MCF 10A (cell line): ENCODE measurements at places on chromosomes 5 and 9. TPM values are rescaled to one million over a fixed set of nuclear protein-coding genes. Genes with fewer than 3 reads are reported as not detected.

DNA sequence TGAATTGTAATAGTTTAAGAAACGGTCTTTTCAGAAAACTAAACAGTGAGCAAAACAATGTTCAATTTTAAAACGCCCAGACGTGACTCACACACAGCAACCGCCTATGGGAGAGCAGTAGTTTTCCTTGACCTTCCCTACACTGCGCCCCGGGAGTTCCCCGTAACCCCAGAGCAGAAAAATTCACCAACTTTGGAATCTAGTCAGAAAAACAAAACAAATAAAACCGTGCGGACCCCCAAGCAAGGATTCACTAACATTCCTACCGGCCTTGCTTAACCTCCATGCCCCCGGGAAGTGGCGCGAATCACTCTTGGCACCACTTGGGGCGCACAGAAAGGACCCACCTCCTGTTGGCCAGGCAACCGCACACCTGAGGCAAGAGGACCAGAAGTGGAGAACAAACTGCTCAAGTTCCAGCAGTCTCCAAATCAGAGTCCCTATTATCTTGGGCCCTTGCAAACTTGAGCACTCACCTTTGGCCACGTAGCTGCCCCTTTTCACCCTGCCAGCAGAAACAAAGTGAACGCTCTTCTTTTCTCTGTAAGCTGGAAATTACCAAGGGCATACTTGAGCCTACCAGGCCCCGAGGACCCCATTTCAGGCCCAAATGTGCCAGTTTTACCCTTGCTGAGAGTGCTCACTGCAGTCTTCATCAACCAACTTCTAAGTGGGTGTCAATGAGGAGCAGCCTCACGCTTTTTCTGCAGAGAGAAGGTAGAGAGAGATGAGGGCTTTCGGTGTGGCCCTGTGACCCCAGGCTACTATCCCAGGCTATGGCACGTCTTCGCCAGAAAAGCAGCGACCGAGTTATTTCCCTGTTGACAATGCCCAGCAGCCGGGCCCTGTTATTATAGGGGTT, 189.7 kb downstream of the MEF2C start:
- no peak for DNase-seq

DNA sequence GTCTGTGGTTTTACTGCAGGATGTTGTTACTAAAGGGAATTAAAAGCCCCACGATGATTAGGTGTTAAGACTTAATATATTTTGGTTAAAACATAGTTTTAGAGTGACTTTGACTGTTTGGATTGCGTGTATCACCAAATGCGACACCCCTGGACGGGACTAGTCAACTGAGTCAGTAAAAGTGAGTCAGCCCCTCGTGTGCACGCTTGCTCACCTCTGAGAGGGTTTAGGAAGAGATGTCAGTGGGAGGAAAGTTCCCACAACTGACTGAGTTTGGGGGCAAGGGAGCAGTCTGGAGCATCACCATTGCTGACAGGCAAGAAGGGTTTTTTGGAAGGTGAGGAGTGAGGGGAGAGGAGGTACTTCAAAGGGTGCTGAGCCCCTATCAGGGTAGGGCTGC, 14.4 kb upstream of the DMRT3 start:
- DNase-seq: peak; percentile 22

DNA sequence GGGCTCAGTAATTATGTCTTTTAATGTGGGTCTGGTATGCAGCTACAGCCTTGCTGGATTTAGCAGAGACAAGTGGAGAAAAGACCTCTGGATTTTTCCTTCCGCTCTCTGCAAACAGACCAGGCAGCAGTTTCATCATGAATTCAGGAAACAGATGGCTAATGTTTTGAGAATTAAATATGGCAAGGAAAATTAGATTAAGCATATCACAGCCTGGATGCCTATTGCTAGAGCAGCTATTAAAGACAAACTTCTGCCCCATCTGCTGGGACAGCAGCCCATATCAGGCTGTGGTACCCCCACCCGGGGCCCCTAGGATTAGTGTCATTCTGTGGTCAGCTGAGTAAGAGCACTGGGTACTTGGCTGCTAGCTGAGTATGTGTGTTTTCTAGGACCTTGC, 6.2 kb downstream of the SKP2 start:
- no peak for DNase-seq

- no peak for DNase-seq
Observed at GRCh38 chr9:127091526-127091925, 30.9 kb downstream of the ANGPTL2 start.

DNA sequence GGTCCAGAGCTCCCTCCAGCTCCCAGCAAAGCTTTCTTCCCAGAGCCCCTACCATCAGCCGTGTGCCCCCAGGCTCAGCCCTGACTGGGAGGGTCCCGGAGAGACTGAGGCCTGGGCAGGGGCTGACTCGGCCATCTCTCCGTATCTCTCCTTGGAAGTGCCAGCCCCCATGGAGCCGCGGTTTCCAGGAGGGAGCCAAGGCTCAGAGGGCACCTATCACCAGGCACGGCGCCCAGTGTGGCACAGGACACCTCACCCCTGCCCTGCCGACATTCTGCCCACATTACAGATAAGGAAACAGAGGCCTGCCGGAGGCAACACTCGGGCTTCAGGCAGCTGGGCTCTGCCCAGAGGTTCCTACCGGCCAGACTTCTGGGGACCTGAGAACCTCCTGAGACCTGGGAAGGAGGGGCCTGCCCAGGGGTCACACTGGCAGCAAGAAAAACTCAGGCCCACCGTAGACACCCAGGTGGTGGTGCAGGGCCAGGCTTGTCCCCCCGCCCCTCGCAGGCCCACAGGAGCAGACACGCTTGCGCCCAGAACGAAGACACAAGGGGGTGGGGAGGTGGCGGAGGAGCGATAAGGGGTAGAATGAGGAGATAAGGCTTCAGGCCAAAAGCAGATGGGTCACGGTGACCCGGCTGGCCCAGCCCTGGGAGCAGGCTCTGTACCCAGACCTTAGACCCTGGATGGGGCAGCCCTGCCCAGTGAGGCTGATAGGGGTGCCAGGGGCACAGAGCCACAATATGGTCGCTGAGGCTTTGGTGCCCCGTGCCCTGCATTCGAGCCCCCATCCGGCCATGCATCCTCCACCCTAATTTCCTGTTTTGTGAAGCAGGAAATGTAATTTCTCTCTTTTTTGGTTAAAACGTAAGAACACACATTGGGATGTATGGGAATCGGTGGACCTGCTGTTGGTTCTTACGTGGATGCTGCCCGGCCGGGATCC, 11.8 kb downstream of the NR5A1 start:
- DNase-seq: no peak

DNA sequence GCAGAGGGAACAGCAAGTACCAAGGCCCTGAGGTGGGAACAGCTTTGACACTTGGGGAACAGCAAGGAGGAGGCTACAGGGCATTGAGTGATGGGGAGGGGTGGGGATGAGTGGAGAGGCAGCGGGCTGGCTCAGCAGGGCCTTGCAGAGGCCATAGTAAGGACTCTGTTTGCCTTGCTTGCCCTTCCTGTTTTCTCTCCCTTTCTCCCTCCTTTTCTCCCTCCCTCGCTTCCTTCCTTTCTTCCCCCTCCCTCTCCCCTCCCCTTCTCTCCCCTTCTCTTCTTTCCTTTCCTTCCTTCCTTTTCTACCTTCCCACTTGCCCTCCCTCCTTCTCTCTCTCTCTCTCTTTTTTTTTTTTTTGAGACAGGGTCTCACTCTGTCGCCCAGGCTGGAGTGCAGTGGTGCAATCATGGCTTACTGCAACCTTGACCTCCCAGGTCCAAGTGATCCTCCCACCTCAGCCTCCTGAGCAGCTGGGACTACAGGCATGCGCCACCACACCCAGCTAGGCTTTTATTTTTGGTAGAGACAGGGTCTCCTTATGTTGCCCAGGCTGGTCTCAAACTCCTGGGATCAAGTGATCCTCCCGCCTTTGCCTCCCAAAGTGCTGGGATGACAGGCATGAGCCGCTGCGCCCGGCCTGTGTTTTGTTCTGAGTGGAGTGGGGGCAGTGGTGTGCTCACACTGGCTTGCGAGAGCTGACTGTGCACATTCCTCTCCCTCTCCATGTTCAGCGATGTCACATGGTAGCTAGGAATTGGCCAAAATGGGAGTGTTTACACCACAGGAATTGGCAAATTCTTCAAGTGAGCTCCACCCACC, 17.1 kb downstream of the IER5L start:
- DNase-seq: no peak

- DNase-seq: no peak
Observed at GRCh38 chr9:93052791-93053540, 5.5 kb upstream of the SUSD3 start.

GRCh38 chr9:12060067-12060466, 633.1 kb upstream of the TYRP1 start:
- no peak for DNase-seq

DNA sequence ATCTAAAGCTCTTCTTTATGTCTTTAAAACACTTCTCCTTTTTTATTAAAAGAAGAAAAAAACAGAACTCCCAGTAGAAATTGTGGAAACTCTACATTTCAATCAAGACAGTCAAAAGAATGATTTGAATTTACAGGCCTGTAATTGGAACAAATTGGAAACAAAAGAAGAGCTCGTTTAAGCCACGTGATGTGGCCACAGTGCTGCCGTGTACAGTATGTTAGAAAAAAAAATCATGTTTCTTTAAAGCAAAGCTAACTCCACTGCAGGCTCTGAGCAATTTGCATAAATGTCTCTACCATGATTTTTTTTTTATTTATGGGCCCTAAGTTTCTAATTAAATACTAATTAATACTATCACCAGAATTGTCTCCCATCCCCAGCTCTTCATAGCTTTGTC, 325.6 kb downstream of the ZSWIM6 start:
- no peak for DNase-seq

DNA sequence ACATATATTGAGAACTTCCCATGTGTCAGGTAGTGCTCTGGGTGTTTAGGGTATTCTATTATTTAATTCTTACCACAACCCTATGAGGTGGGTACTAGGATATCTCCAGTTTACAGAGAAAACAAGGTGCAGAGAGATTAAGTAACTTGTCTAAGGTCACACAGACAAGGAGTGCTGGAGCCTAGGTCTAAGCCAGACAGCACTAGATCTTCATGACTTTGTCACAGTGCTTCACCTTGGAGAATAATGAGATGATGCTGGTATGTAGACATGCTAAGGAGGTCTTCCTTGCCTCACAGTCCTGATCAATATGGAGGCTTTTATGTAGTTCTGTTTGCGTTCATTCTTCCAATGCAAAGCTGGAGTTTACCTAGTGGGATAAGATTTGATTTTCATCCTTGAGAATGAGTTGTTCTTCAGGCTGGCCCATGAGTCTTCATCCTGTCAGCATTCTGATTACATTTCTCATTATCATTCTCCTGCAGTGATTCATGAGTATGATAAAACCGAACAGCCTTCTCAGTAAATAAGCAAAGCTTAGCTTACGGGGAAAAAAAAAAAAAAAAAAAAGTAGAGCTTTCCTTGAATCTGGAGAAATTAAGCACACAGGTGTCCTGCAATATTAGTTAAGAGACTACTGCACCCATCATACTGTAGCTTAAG, 176.3 kb downstream of the C9orf152 start:
- peak; percentile 46 for DNase-seq

GRCh38 chr9:127509955-127510299, 58.6 kb downstream of the LRSAM1 start:
- DNase-seq: no peak

DNA sequence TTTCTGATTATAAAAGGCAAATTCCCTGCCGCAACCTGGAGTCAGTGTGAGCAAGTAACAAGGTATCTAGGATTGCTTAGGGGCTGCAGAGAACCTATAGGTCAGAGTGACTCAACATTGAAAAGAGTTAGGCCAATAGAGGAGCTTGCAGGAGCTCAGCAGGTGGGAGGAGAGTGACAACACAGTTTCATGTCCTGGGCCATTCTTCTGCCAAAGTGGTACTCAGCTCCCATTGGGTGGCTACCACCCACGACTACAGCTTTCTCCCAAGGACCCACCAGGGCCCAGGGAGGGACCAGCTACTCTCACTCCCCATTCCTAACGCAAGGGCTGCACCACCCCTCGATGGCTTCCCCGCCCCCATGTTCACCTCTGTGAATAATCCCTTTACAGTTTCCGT, 86.7 kb upstream of the SPATA31C2 start:
- no peak for DNase-seq

DNA sequence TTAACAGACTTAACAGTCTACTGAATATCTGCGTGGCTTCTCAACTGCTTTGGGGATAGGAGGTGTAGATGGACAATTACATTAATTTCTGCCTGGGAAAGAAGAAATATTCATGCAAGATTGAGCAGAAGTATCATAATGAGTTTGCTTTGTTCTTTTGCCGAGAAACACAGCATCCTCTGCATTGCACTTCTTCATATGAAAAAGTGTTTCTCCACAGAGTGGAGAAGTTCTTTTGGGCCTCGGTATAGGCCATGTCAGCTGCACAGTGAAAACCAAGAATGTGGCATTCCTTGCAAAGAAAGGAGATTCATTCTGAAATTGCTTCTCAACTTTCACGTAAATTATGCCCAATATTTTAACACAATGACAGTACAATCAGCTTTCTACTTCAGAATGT, 17.6 kb upstream of the SNX2 start:
- DNase-seq: no peak

GRCh38 chr5:173623296-173623771, 6.9 kb upstream of the BOD1 start:
- no peak for DNase-seq

DNA sequence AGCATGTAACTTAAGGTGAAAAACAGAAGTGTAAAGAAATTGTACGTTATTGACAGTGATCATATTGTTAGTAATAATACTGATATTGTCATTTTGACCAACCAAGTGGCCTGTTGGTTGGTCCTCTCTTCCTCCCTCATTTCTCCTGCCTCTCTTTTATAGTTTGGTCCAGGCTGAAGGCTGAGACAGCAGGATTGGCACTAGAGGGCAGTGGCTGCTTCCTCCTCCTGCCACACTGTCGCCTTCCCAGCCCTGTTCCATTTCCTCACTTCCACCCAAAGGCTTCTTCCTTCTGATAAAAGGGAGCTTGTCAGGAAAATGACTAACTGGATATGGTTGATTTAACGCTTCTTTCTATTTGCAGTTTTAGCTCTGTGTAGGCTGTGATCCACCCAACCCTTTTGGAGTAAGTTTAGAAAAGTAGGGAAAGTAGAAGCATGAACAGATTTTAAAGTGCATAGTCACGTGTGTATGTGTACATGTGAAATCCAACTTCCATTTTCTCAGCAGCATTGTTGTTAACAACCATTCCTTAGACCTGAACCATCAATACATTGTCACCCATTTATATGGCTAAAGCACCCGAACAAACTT, 35.6 kb downstream of the PTCD2 start:
- DNase-seq: peak; percentile 61

GRCh38 chr9:128208946-128209669, 5.9 kb downstream of the DNM1 start:
- no peak for DNase-seq

- peak; percentile 49 for DNase-seq
Observed at GRCh38 chr9:114721491-114722079, 39.6 kb upstream of the TEX48 start.

DNA sequence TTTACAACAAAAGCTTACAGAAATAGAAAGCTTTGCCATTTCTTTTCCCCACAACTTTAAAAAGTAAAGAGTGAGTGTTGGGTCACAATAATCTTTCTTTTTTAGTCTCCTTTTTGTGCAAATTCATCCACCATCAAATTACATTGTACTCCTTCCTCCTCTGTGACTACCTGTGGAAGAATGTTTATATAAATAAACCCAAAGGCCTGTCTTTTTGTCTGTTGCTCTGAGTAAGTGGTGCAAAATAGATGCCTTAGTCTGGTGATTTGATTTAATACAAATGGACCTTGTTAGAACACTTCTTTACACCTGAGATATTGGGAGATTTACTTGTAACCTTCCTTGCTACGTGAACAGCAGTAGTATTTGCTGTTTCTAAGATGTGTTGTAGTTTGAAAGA, 53.5 kb upstream of the TAF11L2 start:
- DNase-seq: no peak

CDKN2B gene
- not detected in 2 replicates for total RNA-seq

TMEM215 gene
- total RNA-seq: not detected in 2 replicates

GLDC gene
- total RNA-seq: 2.9 and 3.3 TPM in 2 replicates

NME5 gene
- total RNA-seq: 1.0 TPM in 1 of 2 replicates, not detected in the other

ADGRD2 gene
- total RNA-seq: not detected in 2 replicates

GLRA1 gene
- not detected in 2 replicates for total RNA-seq

WDR31 gene
- total RNA-seq: 2.3 and 2.9 TPM in 2 replicates
